Stimulated activated CD8-positive, alpha-beta memory T cell treated with anti-CD3 and anti-CD28 coated beads, Interleukin-7, amount 100 ng/mL, for 1 hour (primary cell): ENCODE measurements at places on chromosomes 5 and 9.

DNA sequence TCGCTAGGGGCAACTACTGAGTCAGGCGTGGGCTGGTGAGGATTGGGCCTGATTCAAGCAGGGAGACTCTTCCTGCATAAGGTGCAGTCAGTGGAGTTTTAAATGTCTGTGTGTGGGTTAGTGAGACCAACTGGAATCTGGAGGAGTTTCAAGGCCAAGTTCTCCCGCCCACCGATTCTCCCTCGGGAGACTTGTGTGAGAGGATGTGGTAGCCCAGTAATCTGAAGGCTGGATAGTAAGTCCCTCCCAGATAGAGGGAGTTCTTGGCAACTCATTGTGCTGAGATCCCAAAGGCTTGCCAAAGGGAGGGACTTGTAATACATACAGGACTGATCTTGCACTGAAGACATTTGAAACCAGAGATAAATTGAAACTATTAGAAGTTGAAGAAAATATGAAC, 51.8 kb downstream of the WDR36 start:
- DNase-seq: no peak

GRCh38 chr9:112038017-112038408, 137.1 kb downstream of the SUSD1 start:
- no peak for DNase-seq

- no peak for DNase-seq
Measured at GRCh38 chr5:54537725-54538124, 20.2 kb downstream of the SNX18 start.

- no peak for DNase-seq
Measured at GRCh38 chr5:32110111-32110696, 63.9 kb downstream of the GOLPH3 start.

DNA sequence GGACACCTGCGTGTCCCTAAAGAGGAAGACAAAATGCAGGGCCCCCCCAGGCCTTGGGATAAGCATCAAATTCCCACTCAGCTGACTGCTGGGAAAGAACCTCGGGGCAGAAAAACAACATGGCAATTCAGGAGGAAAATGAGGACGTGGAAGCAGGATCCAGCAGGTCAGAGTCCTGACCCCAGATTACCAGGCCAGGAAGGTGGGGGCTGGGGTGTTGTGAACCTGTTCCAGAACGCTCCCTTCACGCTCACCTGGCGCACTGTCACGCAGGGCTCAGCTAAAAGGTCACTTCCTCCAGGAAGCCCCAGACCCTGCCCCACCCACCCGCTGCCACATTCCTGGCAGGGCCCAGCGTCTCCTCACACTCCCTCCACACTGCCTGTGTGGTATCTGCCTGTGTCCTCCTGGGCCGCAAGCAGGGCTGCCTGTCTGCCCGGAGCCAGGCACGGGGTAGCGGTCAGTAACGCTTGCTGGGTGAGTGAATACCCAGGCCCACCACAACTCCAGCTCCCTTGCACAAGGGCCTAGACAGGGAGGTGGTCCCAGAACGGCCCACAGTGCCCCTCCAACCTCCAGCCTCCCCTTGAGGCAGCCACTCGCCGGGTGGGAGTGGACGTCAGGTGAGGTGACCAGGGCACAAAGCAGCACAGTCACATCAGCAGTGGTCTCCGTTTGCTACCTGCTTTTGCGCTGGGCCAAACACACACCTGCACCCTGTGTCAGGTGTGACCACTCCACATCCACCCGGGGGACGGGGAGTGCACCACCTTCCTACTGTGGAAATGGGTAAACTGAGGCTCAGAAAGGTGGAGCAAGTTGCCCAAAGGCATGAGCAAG, 18.1 kb downstream of the VAV2 start:
- DNase-seq: no peak

GRCh38 chr5:122608222-122608621, 166.7 kb upstream of the SNX2 start:
- DNase-seq: no peak

- DNase-seq: no peak
Measured at GRCh38 chr5:138566792-138567191, 8.4 kb downstream of the HSPA9 start.

- DNase-seq: no peak
Measured at GRCh38 chr5:31678180-31678579, 39.2 kb downstream of the PDZD2 start.

- no peak for DNase-seq
Measured at GRCh38 chr9:105007143-105007542, 79.2 kb upstream of the ABCA1 start.

- no peak for DNase-seq
Measured at GRCh38 chr9:137233143-137233980, 2.7 kb downstream of the SLC34A3 start.

DNA sequence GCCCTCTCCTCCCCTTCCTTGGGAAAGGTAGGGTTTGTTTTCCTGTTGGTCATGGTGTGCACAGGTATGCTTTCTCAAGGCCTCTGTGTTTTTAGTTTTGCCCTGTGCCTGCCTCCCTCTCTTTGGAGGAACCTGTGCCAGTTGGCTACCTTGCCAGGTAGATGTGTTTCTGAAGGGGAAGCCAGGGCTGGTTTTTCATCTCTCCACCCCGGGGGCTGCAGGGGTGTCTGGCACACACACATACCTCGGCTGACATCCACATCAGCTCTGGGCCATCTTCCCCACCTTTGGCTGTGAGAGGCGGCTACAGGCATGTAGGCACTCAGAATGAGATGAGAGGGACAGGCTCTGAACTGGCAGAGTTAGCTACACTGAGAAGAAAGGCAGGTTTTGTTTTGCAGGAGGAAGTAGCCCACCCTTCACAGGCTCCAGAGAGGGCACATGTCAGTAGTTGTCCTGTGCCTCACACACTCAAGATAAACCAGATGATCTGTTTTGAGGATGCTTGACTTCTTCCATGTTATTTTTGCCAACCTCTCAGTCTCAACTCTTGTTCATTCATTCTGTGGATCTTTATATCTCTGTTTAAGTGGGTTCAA, 9.7 kb downstream of the RGMB start:
- DNase-seq: no peak

DNA sequence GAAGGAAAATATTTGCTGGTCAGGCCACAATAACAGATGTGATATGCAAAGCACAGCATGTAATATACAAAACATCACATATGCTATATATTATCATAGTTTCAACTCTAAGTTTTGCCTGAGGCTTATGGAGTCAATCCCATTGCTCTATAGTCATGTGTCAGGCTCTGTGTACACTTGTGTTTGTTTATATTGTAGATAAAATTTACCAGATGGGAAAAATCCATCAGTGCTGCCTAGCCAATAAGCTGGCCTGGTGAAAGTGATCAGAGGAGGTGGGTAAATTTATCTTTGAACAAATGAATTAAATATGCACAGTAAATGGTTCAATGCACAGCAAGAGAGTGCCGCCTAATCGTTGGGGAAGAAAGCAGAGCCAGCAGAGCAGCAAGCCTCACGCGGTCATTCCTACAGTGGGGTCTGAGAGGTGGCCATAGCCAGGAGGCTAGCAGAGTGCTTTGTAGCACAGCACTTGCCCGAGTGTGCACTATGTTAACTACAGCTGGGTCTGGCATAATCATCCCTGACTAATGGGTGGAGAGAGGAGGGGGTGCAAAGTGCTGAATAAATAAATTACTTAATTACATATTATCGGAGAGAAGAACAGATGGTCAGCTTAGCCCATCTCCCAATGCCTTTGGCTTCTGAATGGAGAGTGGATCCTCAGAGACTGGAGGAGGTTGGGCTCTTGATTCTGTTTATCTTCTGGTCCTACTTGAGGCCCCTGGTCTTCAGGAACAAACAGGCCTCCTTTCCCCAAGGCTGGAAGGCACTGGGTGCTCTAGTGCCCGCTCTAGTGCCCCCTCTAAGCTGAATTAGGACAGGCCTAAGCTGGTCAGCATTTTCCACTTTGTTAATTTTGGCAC, 153.5 kb downstream of the MAT2B start:
- DNase-seq: no peak

DNA sequence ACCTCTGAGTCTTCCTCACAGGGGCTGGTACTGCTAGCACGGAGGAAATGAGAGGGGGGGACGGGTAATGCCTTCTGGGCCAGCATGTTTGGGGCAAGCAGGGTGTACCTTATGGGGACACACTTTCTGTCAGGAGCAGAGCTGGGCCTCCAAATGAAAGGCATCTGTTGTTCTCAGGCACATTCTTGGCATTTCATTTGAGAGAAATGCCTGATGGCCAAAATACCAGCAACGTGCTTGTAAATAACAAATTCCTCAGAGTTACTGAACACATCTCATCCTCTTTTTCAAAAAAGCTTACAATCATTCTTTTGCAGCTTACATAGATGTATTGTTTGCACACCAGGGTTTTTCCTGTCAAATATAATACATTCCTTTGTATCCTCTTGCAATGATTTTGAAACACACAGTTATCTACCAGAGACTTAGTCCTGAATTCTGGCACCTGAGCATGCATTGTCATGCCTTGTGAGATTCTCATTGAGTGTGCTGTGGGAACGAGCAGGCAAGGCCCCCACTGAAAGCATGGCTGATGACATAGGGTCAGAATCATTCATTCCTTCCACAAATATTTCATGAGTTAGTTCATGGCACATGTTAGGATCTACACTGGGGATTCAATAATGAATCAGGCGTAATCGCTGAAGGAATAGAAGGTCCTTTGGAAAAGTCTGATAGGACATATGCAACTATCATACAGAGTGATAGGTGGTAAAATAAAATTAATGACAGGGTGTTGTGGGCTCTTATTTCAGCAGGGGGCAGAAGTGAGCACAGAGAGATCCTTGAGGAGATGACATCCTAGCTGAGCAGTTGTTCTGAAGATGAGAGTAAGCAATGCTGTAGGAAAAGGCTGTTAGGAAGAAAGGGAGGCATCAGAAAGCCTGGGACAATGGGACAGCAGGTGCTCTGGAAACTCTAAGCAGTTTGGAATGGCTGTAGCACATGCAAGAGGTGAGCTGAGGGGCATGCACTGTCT, 260.9 kb upstream of the TUT7 start:
- DNase-seq: no peak

DNA sequence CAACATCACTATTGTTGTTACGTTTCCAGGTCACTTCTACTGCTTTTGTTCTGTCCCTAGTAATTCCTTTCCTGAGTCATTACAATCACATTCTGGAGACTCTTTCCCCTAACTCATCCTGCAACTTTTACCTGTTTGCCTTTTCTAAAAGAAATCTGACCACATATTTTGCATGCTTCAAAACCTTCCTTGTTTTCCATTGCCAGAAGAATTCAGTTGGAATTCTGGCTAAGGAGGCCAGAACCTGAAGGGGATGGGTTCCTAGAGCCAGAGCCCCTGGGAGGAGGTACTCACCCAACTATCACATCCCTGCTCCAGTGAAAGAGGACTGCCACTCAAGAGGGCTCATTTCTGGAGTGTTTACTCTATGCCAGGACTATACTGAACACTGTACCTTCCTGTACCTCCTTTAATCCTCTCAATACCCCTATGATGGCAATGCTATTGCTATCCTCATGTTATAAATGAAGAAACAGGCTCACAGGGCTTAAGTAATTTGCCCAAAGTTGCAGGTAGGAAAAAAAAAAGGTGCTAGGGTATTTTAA, 42.8 kb upstream of the MAST4 start:
- DNase-seq: no peak

DNA sequence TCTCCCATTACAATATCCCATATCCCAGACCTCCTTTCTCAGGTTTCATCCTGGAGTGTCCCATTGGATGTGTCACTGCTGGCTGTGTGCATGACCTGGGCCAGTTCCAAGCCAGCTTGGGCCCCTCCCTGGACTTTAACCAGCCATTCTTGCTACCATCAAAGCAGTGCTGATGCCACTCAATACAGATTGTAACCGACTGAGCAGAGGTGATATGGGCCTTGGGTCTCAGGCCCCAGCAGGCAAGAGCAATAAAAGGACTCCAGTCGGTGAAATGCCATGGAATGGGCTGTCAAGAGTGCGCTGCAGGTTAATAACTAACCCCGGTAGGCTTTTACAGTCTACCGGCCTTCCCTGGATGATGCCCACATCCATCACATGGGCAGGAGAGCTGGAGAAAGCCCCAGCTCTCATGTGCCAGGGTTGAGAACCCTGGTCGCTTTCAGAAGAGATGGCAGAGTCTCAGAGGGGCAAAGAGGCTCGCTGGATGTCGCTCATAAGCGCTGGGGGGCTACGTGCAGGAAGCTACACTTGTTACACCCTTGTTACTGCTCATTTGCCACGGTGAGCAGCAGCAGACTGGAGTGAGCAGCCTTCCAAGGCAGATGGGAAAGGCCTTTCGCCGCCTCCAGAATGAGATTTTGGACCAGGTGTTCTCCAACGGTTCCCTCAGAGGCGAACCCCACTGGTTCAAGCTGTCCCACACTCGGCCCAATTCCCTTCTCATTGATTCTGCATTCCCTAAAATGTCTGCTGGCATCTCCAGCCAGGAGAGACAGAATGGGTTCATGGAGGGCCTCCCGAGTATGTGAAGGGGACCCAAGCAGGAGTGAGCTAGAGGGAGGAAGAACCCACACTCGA, 13.2 kb downstream of the EPB41L4B start:
- DNase-seq: no peak

DNA sequence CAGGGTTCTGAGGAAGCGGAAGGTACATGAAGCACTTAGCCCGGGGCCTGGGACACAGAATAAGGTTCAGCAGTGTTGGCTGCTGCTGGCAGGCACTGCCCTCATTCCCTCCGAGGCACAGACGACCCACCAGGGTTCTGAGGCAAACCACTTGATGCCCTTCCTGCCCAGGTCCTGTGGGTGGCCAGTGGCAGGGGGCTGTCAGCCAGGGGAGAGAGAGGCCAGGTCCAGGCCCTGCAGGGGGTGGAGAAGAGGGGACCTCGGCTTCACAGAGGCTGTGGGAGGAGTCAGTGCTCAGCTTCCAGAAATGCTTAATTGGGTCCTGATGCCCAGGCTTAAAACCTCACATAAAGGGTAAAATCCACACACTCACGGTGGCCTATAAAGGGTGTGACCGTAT, 4.4 kb upstream of the ZDHHC12 start:
- no peak for DNase-seq

DNA sequence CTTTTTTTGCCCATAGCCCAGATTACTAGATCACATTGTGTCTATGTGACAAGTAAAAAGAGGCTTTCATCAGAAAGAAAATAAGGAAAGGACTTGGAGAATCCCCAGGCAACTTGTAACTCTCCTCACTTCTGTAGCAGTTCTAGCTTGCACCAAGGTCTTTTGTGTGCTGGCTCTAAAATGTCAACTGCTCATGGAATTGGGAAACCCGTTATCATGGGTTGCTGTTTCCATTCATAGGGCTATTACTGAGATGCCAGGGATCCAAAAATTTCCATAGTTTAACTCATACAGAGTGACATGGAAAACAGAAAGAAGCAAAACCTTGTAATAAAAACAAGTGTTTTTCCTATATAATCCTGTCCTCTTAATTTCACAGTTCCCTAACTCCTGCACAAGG, 123.9 kb upstream of the FBXL7 start:
- DNase-seq: no peak

GRCh38 chr9:124188331-124189110, 69.2 kb upstream of the NEK6 start:
- no peak for DNase-seq

DNA sequence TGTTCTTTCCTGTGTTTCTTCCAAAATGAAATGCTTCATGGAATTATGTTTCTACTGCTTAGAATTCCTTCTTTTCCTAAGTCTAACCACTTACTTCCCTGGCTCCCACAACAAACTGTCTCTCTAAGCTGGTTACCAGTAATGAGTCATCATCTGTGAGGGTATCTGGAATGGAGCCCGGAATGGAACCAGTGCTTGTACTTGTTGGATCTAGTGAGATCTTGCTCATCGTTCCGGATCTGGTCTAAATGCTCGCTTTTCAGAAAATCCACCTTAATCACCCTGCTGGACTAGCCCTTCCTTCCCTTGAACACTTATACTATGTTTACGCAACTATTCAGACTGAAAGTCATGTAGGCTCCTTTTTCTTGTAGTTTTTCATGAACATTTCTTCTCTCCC, 184.8 kb downstream of the PBX3 start:
- DNase-seq: no peak
